Fibroblast of lung (primary cell): ENCODE measurements at places on chromosomes 6 and 20.

DNA sequence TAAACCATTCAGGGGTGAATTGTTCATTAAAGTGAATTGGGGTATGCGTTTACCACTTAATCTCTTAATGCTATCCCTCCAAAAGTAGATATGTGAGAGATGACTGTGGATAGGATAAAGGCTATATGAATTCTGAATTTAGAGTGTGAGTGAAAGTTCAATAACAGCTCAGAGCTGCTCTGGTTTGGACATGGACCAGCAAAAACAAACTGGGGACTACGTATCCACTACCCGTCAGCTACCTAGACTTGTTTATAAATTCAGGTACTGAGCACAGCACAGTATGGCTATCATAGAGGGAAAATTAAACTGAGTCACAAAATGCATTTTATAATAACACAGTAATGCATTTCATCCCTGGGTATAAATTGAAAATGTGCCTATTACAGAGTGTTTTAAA lies 44.4 kb downstream of the HDDC2 start:
- DNase-seq, result peak; percentile 70

- DNase-seq, result peak; percentile 93
These were observed 53.7 kb upstream of the TMX4 start for GRCh38 chr20:8073024-8073832.

DNA sequence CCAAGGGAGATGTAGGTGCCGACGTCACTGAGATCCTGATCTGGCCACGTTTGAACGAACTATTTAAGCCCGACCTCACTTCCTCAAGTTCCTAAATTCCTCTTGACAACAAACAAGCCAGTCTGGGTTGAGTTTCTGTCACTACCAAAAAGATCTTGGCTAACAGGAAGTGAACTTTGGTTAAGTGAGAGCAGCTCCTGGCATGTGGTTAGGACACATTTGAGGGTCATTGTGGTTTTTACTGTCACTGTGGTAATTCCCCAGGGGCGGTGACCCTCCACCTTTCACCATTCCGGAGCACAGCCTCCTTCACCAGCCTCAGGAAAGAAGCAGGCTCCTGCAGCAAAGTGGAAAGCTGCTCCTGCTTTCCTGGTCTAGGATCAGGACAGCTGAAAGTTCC lies 43.1 kb upstream of the ZNF831 start:
- no peak for DNase-seq

DNA sequence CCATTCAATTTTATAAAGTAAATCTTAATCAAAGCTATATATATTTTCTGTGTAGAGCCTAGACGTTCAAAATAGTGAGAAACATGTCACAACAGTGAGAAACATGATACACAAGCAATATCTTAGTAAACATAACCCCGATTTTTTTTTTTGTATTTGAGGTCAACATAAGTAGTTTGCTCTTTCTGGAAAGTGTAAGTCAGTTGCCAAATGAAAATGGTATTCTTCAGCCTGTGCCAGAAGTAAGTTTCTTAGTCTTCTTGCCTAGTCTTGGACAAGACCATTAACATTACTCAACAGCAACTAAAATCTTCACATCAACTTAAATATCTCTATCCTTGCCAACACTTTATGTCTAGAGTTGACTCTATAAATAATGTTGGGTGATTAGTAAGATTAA lies 59.7 kb downstream of the METTL24 start:
- peak; percentile 17 for DNase-seq

DNA sequence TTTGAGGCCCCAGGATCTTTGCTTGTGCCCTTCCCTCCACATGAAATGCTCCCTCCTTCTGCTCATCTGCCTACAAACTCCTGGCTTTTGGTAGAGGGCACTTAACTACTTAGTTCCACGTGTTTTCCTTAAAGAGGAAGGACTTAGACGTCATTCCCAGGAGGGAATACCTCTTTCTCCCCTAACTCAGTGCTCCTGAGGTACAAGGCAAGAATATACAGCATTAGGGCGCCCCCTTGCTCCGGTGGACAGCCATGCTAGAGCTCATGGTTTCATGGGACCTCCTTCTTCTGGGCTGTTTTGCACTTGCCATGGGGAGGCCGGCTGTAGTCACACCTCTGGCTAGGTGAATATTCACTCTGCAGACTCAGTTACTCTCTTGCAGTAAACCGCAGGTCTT lies 93.8 kb upstream of the LY86 start:
- DNase-seq, result no peak

GRCh38 chr6:98833307-98834059 lies 891 bp upstream of the POU3F2 start:
- peak; percentile 61 for DNase-seq

GRCh38 chr6:134047673-134048072 lies 4.8 kb downstream of the SLC2A12 start:
- no peak for DNase-seq

DNA sequence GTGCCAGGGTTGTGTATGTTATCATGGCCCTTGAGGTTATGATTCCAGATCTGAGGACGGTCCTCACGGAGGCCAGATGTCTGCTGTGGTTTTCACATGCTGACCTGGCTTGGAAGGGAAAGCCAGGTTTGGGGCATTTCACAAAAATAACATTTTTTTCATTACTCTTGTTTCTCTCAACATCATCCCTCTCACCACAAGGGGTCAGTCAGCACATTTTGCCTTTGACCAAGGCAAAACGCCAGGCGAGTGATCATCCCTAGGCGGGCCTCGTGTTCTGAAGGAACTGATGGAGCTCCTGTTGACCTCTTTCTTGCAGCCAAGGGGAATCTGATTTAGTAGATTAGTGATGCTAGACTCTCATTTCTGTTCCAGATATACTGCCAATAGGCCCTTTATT lies 133.5 kb downstream of the TBC1D7 start:
- DNase-seq, result peak; percentile 53

GRCh38 chr6:129551486-129551885 lies 158.5 kb downstream of the ARHGAP18 start:
- no peak for DNase-seq

- DNase-seq, result peak; percentile 97
These were observed 61.2 kb downstream of the IGF2R start for GRCh38 chr6:160030103-160030502.

DNA sequence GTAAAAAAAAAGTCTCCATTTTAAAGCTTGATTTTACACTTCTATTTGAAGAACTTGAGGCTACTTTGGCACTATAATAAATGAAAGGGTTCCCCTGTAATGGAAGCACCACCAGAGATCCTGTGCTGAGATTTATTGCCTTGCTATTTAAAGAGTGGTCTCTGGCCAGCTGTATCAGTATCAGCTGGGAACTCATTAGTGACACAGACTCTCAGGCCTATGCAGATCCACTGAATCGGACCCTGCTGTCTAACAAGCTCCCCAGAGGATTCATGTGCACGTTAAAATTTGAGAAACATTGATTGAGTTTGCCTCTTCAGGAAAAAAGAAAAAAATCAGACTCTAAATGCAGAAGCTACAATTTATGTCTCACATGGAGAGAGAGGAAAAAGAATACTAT lies 299.9 kb upstream of the BMP2 start:
- no peak for DNase-seq

GRCh38 chr6:106520711-106521401 lies 108.4 kb downstream of the RTN4IP1 start:
- no peak for DNase-seq

DNA sequence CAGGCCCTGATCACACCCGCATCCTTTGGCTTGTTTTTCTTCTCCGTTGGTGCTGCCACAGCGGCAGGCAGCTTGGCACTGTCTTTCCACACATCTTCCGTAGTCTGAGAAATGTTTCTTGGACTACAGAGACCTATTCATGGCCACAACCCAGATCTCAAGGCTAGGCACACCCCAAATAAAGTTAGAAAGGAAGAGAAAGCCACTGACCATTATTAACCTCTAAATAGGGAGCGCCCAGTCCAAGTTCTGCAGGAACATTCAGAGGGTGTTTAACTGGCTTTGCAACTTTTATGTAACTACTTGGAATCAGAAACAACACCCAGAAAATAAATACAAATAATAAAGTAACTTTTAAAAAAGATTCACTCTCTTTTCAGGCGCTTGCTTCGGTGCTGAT lies 124.8 kb upstream of the NEDD9 start:
- no peak for DNase-seq

- DNase-seq, result peak; percentile 4
These were observed 60.5 kb upstream of the EXOC2 start for GRCh38 chr6:753486-753885.

DNA sequence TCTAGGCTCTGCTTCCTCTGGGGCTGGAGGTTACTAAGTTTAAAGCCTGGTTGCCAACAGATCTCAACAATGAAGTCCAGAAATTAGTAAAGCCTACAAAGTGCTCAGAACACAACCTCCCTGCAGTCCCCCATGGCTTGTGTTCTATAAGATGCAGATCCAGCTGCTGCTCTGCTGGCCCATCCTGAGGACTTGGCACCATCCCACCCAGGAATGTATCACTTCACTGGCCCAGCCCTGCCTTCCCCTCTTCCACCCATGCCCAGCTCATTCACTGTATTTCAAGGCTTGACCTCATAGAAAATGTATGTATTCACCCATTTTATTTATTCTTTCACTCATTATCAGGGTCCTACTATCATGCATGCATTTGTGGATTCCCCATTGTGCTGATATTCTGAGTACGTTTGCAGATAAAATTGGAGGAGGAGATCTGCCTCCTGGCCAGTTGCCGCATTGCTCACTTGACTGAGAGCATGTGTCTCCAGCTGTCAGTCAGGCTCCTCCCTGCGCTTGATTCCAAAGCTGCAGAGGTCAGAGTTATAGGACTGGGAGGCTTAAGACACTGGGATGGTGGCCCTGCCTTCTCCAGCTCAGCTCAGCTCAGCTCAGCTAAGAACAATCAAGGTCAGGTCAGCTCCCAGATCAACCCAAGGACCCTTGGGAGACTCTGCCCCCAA lies 104.8 kb downstream of the MAFB start:
- DNase-seq, result no peak

DNA sequence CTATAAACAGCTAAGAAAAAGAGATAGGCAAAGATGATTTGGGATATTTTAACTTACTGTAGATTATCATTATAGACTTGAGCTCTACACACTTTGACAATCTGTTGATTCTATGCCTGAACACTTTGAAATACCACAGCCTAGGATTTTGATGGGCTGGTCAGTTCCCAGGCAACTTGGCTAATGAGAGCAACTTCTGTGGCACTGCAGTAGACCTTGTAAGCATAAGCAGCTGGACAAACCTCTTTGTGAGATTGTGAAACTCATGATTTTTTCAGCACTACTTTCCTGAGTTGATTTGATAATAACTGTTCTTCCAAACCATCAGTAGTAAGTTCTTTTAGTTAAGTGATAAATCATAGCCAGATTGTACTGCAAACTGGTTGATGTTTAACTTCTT lies 27.1 kb upstream of the ELOVL5 start:
- no peak for DNase-seq

- no peak for DNase-seq
These were observed 22.0 kb downstream of the SPDEF start for GRCh38 chr6:34534146-34534545.

DNA sequence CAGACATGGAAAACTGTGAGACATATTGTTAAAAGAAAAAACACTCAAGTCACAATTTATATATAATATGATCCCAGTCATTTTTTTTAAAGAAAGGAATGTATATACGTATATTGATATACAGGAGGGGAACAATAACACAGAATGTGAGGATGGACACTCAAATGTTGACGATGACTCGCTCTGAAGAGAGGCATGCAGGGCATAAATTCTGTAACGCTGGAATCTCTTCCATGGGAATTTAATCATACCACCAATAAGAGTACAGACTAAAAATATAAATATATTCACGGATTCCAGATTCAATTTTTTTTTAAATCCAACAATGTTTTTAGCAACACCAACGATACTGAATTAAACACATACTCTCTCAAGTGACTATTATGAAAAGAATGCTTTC lies 106.9 kb upstream of the CCDC28A start:
- peak; percentile 30 for DNase-seq

- DNase-seq, result no peak
These were observed 192.1 kb downstream of the KCNQ5 start for GRCh38 chr6:72813807-72814596.

DNA sequence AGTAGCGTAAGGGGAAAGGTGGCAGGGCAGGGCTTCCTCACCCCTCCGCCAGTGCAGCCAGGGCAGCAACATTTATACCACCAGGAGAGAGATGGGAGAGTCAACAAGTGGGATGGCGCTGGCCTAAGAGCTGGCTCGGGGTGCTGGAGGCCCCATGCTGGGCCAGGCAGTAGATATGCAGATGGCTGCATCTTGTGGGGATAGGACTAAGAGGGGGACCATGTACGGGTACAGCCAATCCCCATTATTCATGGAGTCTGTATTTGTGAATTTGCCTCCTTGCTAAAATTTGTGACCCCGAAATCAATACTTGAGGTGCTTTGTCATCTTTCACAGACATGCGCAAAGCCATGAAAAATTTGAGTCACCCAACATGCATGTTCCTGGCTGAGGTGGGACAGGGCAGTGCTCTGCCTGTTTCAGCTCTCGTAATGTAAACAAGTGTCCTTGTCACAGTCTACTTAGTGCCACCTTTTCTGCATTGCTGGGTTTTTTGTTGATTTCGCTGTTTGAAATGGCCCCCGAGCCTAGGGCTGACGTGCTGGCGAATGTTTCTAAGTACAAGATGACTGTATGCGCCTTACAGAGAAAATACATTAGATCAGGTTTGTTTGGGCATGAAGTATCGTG lies 27.5 kb upstream of the TAF8 start:
- DNase-seq, result no peak

- no peak for DNase-seq
These were observed 121.0 kb upstream of the GGTLC1 start for GRCh38 chr20:24109537-24109936.

DNA sequence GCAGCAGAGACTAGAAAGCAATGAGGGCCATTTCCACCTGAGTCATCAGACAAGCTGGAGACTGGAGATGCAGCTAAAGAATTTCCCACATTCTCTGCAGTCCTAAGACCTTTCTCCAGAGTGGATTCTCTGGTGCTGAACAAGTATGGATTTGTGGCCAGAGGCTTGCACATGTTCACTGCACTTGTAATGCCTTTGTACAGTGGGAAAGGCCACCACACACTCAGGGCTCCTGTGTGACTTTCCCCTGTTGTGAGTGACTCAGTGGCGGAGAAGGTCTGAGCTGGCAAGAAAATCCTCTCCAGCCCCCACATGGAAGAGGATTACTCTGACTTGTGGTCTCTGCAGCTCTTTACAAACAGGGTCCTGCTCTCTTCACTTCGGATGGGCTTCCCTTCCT lies 192.3 kb downstream of the C6orf118 start:
- DNase-seq, result peak; percentile 52

GRCh38 chr6:42688281-42688680 lies 34.1 kb downstream of the PRPH2 start:
- DNase-seq, result no peak

GRCh38 chr20:36547186-36548005 lies 6.1 kb downstream of the MYL9 start:
- no peak for DNase-seq

- DNase-seq, result peak; percentile 46
These were observed 7.3 kb downstream of the ZKSCAN3 start for GRCh38 chr6:28357036-28357435.

- DNase-seq, result no peak
These were observed 27.9 kb downstream of the HLA-DMB start for GRCh38 chr6:32912951-32913350.

- no peak for DNase-seq
These were observed 9.3 kb downstream of the DUSP15 start for GRCh38 chr20:31861135-31861384.

GRCh38 chr20:34172926-34173325 lies 60.9 kb upstream of the EIF2S2 start:
- no peak for DNase-seq
